ENCODE measurements at places on chromosomes 13 and 19.

DNA sequence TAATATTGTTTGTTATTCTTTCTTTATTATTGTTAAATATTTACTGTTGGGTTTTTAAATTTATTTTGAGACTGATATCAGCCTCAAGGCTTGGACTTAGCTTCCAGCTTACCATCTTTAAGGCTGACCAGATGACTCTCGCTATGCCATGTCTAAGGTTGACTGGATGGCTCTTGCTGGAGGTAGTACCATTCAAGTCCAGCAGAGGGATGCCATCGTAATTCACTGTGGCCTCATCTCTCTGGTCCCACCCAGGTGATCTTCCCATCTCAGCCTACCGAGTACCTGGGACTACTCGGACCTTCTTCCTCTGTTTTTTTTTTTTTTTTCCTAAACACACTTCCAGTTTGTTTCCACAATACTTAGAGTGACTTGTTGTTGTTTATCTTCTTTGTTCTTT lies 41.7 kb upstream of the ZNF91 start:
- no peak for DNase-seq

DNA sequence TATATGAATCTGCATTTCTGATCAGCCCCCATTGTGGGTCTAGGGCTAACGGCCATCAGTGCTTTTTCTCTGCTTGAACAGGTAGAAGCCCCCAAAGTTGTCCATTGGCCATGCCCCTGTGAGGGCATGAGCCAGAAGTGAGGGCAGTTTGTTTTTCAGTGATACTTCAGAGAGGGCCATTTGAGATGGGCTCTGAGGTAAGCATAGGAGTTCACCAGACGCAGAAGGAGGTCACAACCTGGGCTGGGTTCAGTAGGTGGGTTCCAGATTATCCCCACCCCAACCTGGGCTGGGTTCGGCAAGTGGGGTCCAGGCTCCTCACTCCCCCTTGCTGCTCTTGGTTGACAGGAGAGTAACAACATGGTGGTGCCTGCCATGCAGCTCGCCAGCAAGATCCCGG lies 33.4 kb downstream of the MAU2 start:
- DNase-seq, result no peak

GRCh38 chr13:110399801-110400200 lies 92.7 kb downstream of the COL4A2 start:
- DNase-seq, result no peak

GRCh38 chr13:98055623-98056022 lies 87.3 kb upstream of the FARP1 start:
- no peak for DNase-seq

DNA sequence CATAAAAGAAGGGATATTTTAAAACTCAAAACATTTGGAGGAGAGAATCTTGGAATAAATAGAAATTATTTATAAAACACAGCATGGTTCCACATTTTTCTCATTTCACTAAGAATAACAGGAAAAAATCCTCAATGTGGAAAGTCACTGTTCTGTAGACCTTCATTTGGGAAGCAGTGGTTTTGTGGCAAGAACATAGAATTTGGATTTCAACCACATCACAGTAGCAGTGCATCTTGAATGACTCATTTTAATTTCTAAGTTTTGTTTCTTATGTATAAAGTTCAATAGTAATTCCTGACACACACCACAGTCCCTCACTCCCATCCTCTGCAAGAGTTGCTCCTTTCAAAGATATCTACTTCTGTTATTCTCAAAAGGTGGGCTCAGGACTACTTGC lies 264.0 kb downstream of the ENOX1 start:
- no peak for DNase-seq

DNA sequence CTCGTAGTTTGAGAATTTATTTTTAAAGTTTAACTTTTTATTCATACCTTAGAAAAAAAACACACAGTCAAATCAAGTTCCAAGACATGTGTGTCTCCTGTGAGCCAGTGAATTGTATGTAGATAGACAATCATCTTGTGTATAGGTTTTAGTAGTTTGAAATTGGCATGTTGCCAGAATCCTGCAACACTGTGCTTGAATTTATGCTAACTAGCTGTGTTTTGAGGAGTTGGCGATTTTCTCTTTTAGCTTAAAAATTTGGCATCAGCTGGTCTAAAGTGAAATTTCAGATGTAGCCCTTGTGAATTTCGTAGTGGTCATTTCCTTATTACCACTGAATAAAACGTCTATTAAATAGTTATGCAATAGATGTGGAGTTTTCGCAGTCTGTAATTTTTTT lies 213.2 kb downstream of the ATP8A2 start:
- no peak for DNase-seq
